ENCODE measurements at places on chromosomes 13 and 19. TPM values are rescaled to one million over a fixed set of nuclear protein-coding genes. Genes with fewer than 3 reads are reported as not detected.

- DNase-seq = no peak
These were observed 110.8 kb downstream of the TNFRSF19 start for GRCh38 chr13:23680845-23681669.

DNA sequence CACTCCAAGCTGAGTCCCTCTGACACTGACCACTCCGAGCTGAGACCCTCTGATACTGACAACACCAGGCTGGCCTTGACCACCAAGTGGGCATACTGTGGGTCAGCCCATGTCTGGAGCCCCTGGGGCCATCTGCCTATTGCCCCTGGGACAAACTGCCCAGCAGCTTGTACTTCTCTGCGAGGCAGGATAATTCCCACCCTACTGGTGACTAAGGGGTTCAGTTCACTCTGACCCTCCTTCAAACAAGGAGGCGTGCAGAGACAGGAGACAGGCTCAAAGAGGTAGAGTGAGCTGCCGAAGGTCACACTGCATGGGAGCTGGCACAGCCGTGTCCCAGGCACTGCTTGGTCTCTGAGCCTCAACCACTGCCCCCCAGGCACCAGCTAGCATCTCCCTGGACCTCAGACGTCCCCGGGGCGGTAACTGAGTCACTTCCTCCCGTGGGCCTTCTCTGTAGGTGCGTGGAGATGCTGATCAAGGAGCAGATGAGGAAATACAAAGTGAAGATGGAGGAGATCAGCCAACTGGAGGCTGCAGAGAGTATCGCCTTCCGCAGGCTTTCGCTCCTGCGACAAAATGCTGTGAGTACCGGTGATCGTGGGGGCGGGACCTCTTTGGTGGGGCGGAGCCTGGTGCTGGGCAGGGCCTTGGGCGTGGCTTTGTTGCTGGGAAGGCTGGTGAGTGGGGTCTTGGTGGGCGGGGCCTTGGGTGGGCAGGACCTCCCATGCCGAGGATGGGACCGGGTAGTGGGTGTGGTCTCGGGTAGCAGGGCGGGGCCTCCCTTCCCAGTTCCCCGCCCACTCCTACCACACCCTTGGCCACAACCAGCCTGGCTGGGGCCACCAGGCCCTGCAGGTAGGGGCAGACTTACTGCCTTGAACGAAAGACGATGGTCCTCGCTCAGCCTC, 5.8 kb upstream of the USE1 start:
- no peak for DNase-seq

GRCh38 chr13:34307607-34308006, 489.7 kb downstream of the RFC3 start:
- no peak for DNase-seq

- DNase-seq = no peak
These were observed 1490.3 kb downstream of the UQCRFS1 start for GRCh38 chr19:27722625-27723024.

GRCh38 chr13:75196147-75196837, 285.7 kb downstream of the TBC1D4 start:
- DNase-seq = no peak

GRCh38 chr19:18919086-18919899, at the start of the genes COPE and DDX49:
COPE (minus strand) TSS chr19:18919387; CDS start chr19:18919348, 39 bp downstream.
DDX49 (plus strand) TSS chr19:18919715; CDS start chr19:18919742, 27 bp downstream.
- peak; percentile 99 for DNase-seq

GRCh38 chr19:52536448-52536800, 9.0 kb downstream of the ZNF808 start:
- no peak for DNase-seq

DNA sequence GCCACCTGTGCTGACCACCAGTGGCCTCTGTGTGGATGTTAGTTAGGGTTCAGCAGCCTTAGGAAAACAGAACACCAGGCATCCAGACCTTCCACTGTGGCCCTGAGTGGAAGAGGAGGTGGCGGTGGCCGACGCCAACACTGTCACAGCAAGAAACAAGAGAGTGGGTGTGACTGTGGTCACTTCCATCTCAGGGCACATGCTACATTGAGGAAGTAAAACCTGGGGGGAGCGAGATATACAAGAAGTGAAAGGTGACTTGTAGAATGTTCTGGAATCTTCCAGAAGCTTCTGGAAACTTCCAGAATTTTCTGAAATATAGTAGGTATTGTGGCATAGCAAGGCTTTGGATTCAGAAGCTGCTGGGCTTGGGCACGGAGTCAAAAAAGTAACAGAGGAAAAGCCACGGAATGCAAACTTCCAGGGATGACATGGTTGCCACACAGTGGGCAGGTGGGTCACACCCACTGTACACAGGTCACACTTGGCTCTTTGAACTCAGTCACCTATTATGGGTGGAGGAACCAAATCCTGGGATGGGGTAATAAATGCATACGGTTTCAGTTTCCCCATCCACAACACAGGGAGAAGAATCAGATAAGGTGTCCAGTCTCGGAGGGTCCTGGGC, 24.3 kb downstream of the GNG7 start:
- DNase-seq = no peak

DNA sequence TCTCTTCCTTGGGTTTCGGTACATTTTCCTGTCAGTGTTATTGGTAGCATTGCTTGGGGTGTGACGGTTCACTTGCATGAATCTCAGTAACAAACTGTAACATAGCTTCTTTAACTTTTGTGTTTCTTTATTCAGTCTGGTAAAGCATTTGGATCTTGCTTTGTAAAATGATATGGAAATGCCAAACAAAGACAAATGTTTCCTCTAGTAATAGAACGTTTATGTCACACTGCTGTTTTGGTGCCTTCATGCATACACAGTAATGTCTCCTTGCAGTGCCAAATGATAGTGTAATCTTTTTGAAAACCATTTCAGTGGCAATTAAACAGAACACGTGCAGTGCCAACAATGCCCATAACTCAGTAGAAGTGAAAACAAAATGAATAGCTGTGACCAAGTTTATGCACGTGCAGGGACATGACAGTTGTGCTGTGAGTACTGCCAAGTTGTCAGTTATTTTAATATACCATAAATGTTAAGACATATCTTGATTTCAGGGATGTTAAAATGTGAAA, 110.8 kb downstream of the RXFP2 start:
- DNase-seq = no peak

- DNase-seq = no peak
These were observed 724.3 kb upstream of the SLITRK1 start for GRCh38 chr13:84606616-84607015.

DNA sequence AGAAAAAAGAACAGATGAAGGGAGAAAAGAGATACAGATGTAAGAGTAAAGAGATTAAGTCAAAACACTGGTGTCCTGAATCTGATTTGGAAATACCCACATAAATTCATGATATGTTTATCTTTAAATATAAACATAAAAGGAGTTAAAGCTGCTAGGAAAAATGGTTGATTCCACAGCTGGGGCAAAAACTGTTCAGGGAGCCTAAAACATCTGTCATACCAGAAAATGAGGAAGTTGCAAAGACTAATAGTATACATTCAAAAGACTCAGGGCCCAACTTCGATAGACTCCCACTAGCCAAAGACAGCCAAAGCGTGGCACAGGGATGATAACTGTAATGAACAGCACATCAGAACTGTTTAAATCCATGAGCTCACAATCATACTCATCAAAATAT, 62.0 kb downstream of the ABCC4 start:
- DNase-seq = no peak

- DNase-seq = no peak
These were observed 25.3 kb downstream of the B3GLCT start for GRCh38 chr13:31224963-31225559.

DNA sequence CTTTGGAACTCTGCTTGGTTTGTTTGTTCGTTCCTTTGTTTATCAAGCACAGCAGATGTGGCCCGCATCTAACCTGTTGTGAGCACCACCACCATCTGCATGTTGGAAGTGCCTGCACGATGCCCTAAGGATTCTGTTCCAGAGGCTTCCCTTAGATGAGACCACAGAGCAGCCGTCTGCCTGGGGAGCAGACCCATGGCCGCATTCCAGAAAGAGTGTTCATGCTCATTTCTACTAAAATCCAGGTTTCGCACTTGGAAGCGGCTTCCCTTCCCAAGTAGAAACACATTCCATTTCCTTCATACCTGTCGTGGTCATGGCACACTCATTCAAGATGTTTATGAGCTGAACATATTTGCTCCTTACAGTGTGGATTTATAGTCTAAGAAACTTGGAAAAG, 27.2 kb downstream of the COL4A2 start:
- DNase-seq = peak; percentile 91

DNA sequence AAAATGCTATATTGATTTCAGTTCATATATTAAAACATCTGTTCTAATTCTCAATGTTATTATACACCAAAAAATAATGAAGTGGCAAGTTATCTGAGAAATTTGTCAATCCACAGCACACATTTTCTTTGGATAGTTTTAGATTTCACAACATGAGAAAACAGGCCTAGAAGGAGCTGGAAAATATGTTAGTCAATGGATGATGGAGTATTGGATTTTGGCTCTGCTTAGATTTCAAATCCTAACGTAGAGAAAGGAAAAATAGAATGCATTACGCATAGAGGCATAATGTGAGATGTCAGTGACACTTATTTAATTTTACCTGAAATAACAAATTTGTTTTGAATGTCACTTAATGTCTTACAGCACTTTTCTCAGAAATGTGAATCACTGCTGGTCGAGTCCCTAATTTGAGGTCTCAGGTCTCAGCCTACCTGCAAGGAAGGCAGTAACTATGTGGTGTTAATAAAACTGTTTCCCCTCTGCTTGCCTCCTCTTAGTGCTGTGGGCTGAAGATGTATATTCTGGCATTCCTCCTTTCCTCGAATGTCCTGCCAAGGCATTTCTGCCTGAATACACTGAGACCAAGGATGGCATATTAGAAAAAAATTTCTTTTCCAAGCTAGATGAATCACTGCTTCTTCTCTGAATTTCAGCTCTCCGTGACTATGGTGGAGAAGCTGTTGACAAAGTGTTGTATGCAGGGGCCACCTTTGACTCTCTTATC, 232.4 kb downstream of the POSTN start:
- DNase-seq = no peak

- no peak for DNase-seq
These were observed 2.4 kb downstream of the ELAVL3 start for GRCh38 chr19:11478167-11479089.

GRCh38 chr13:29718694-29719093, 123.2 kb upstream of the SLC7A1 start:
- no peak for DNase-seq

Gene CCDC70
- not detected for polyA plus RNA-seq

Gene MBD3L1
- polyA plus RNA-seq = not detected

Gene PRSS57
- not detected for polyA plus RNA-seq

Gene ZNF66
- 0.42 TPM for polyA plus RNA-seq

Gene MPND
- polyA plus RNA-seq = 15.2 TPM

Gene SWSAP1
- 3.4 TPM for polyA plus RNA-seq

Gene NTF4
- polyA plus RNA-seq = 15.2 TPM

Gene NEK5
- 0.02 TPM for polyA plus RNA-seq

Gene ADGRE1
- polyA plus RNA-seq = not detected

Gene MAST1
- 0.16 TPM for polyA plus RNA-seq

Data from foreskin keratinocyte (primary cell).